Stimulated activated CD4-positive, alpha-beta T cell treated with anti-CD3 and anti-CD28 coated beads, TNF-alpha, amount 100 ng/mL, for 4 hours (primary cell): ENCODE measurements at places on chromosomes 5 and 9.

GRCh38 chr9:706073-706472 is 135.4 kb upstream of the DMRT1 start:
- DNase-seq = no peak

DNA sequence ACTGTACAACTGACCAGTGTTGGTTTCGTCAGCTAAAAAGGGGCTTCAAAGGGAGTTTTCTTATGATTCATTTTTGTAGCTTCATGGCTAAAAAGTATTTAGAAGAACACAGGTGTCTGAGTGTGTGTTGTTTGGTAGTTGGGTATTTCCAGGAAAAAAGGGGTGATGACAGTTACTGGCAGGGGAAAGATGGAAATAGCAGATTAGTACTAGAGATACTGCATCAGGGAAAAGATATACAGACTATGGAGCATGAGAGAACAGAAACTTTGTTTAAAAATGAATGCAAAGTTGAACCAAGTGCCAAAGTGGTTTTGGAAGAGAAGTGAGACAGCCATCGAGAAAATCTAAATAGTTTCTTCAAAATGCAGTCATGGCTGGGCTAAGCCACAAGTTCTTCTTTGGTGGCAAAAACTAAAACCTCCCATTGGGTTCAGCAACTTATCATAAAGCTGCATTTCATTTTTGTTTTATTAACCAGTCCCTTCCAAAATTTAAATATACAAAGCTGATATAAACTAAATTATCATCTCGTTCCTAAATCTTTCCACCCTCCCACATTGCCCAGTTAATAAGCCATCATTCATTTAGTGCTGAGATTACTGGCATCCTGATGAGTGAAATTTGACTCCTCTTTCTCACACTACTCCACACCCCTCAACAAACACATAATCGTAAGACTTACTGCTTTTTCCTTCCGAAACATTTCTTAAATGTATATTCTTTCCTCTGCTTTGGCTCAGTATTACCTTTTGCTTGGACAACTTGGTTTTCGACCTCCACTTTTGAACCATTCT is 33.5 kb downstream of the ELL2 start:
- no peak for DNase-seq

DNA sequence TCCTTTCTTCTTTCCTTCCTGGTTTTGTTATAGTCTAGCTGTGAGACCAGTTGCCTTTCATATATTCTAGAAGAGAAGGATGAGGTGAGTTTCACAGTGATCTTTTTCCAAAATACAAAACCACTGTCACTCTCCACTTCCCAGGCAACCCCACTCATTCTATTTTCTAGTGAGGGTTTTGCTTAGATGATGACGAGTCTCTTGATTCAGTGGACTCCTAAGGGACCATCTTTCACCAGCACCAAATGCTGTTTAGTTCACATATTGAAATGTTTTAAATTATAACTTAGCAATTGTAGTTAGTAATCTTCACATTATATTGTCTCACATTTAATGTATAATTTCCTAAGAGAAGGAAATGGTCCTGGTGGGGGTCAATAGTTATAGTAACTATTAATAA is 25.2 kb downstream of the PIK3R1 start:
- no peak for DNase-seq

GRCh38 chr9:127049581-127049980 is 72.9 kb downstream of the ANGPTL2 start:
- DNase-seq = no peak

DNA sequence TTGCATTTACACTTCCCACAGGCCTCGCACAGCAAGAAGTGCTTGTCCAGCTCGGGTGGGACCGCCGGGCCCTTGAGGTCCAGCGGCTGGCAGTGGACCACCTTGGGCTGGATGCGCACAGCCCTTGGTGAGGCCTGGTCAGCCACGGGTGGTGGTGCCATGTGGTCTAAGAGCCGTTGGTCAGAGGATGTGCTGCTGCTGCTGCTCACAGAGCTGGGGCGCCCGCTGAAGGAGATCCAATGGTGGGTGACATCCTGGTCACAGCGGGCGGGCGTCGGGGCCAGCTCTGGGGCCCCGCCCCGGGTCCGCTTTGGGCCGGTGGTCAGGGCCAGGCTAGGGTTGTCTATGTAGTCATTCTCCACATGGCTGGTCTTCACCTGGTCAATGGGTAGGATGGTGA is 10.2 kb downstream of the SPRY4 start:
- DNase-seq = no peak

- DNase-seq = no peak
Observed at GRCh38 chr5:53200306-53200705, 90.7 kb upstream of the MOCS2 start.

DNA sequence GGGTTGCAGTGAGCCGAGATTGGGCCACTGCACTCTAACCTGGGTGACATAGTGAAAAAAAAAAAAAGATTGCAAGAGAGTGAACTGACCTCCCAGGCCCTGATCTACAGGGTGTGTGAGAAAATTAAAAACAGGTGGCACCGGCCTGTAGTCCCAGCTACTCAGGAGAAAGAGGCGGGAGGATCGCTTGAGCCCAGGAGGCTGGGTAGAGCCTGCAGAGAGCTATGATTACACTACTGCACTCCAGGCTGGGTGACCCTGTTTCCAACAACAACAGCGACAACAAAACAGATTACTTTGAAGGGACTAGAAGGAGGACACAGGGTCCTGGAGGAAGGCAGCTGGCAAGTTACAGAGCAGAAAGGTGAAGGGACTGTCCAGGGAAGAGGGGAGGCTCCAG is 42.2 kb upstream of the FABP6 start:
- DNase-seq = no peak

GRCh38 chr9:34719021-34719768 is 9.3 kb upstream of the CCL21 start:
- no peak for DNase-seq

DNA sequence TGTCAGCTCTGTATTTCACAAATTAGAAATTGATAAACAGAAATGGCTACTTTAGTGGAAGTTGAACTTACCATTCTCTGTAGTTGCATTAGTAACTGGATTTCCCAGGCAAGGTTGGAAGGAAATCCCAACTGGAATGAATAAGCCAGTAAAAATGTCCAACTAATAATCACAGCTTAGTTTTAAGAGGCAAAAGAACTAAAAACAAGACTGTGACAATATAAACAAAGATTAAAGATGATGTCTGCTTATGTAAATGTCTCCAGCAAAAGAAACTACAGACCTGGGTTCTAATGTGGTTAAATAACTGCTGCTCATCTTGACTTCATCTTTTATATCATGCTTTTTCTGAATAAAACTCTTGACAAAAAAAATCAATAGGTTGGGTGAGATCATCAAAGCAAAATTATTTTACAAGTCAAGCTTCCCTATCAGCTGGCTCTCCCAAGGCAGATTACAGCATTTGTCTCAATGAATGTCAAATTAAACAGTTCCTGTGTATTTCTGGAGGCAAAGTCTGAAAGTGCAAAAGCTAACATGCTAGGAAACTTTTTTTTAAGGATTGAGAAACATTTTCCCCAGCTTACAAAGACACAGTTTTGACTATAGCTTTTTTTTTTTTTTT is 62.3 kb upstream of the HMHB1 start:
- DNase-seq = no peak

DNA sequence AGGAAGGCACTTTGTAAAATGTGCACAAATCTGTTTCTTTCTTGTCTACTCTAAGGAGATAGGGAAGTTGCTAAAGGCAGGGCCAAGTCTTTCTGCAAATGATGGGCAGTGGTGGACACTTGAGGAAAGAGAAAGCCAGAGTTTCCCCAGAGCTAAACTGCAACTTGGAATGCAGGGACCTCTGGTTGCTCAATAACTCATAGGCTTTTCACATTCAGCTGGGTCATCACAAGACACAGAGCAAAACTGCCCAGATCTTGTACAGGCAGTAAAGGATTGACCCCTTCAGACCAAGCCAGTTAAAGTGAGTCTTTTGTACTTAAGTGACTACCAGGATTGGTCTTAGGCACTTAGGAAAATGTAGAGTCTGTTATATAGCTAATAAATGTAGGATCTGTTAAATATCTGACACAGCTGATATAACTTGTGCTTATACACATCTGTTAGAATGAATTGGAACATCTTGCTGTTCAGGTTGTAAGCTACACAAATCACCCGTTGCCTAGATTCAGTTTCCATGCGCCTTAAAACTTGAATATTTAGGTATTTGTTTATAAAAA is 13.5 kb upstream of the AGXT2 start:
- DNase-seq = no peak

- DNase-seq = no peak
Observed at GRCh38 chr9:34961574-34962490, 3.7 kb downstream of the PHF24 start.

- DNase-seq = no peak
Observed at GRCh38 chr9:70641631-70642030, 227.2 kb upstream of the KLF9 start.

DNA sequence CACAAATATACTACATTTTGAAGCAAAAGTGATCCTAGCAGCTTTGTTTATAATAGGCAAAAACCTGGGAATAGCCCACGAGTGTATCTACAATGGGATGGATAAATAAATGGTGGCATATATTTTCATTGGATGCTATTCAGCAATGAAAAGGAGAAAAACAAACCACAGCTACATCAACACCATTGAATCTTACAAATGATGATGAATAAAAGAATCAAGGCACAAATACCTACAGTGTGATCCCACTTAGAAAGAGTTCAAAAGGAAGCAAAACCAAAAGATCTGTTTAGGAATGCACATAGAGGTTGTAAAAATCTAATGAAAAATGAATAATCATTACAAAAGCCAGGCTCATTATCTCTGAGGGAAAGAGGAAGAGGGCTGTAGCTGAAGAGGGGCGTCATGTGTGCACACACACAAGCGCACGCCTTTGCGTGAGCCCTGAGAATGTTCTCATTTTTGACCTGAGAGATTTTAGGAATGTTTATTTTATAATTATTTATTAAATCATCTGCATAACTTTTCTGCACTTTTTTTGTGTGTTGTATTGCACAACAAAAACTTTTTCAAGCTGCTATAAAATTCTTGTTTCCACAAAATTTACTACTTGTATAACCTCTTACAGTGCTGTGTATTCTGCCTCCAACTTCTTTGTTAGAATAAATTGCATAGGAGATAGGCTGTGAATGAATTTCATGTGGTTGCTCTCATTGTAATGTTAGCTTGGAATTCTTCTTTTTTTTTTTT is 5.9 kb upstream of the RHOBTB3 start:
- DNase-seq = no peak

DNA sequence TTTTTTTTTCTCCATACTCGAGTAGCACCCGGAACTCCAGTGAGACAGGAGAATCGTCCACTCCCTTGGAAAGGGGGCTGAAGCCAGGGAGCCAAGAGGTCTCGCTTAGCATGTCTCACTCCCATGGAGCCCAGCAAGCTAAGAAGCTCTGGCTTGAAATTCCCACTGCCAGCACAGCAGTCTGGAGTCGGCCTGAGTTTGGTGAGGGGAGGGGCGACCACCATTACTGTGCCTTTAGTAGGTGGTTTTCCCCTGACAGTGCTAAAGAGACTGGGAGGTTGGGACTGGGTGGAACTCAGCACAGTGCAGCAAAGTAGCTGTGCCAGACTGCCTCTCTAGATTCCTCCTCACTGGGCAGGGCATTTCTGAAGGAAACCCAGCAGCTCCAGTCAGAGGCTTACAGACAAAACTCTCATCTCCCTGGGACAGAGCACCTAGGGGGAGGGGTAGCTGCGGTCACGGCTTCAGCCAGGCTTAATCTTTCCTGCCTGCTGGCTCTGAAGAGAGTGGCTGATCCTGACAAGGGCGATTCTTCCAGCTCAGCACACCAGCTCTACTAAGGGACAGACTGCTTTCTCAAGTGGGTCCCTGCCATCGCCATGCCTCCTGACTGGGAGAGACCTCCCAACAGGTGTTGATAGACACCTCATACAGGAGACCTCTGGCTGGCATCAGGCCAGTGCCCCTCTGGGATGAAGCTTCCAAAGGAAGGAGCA is 414.5 kb upstream of the ZNF608 start:
- DNase-seq = no peak

DNA sequence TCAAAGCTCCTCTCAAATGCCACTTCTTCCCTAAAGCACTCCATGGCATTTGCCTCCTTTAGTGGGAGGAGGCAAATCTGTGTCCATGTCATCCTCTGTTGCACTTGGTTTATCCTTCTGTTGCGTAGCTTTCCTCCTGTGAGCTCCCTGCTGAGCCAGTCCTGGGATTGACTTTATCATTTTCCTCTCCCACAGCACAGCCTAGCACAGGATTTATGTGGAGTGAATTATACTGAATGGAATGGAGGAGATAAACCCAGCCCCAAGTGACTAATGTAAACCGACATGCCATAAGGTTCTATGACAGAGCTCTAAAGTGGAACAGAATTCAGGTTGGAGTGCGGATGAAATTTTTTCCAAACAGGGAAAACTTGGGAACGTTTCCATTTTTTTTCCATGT is 26.4 kb upstream of the TOMM5 start:
- no peak for DNase-seq

DNA sequence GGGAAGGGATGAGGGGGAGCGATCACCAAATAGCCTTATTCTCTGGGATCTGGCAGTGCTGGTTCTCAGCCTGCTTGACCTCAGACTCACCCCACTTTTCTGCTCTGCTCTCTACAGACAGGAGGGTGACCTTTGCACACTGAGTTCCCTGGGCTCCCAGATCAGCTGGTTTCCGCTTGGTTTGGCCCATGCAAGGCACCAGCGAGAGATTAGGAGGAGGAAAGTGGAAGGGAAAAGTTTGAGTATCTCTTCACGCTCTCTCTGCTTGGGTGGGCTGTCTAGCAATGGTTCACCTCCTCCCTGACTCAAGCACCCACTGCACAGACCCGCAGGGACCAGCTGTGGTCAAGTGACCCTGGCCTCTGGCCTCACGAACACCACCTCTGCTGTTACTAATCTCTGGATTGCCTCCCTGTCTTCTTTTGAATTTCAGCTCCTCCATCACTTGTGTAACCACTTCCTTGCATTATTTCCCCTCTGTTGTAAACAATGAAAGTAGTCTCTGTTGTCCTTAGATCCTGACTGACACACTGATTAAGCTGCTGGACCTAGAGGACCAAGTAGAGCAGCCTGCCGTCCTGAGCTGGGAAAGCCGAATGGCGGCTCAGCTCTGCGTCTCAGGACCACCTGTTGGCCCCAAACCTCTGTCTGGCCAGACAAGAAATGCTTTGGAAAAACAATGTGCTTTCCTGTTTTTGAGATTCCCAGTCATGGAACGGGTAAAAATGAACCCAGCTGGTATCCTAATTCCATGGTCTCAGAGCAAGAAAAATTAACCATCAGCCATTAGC is 186.6 kb downstream of the CRB2 start:
- DNase-seq = no peak

DNA sequence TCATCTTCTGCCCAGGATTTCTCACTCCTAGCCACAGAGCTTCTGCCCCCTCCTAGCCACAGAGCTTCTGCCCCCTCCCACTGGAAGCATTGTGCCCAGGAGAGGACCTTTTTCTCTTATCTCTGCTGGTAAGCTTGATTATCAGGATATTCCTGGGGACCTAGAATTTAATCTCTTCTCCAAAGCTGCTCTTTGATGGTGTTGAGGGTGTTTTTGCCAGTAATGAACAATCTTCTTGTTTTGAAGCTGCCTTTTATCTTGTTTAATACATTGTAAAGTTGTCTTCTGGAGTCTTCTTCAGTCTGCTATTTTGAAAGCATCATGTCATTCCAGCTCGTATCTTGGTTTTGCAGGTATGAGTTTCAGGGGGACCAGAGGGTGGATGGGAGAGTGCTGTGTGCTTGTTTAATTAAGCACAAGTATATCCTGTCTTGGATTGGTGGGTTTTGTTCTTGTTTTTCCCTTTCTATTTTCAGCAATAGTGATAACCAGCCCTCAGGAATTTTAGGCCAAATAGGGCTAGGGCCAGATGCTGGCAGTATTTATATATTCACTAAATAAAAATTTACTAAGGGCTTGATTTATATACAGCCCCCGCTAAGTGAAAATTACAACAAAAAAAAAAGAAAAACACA is 214.0 kb upstream of the DMRT1 start:
- no peak for DNase-seq
